ENCODE measurements at places on chromosomes 16 and 17.
A peak's percentile ranks its signal among the peaks of the same experiment; 100 is the strongest.

DNA sequence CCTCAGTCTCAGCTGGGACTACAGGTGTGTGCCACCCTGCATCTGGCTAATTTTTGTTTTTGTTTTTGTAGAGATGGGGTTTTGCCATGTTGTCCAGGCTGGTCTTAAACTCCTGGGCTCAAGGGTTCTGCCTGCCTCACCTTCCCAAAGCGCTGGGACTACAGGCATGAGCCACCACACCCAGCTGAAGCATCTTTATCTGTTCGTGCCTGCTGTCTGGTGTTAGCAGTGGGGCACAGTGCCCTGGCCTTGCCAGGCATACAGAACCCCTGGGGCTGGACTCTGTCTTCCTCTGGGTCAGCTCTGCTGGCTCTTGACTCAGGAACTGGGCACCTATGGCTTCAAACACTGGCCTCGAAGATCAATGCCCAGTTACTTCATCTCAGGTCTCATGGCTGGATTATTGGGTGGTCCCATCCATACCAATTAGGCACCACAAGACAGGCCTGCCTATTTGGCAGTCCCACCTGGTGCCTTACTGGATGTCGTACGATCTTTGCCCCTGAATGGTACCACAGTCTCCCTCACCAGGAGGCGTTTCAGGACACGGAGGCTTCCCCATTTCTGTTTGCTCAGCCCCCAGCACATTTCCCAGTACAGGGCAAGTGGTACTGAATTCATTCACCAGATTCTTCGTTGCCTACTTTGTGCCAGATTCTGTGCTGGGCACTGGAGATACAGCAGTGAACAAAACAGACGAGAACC is 99.3 kb downstream of the RAB11FIP4 start:
- no peak for DNase-seq

DNA sequence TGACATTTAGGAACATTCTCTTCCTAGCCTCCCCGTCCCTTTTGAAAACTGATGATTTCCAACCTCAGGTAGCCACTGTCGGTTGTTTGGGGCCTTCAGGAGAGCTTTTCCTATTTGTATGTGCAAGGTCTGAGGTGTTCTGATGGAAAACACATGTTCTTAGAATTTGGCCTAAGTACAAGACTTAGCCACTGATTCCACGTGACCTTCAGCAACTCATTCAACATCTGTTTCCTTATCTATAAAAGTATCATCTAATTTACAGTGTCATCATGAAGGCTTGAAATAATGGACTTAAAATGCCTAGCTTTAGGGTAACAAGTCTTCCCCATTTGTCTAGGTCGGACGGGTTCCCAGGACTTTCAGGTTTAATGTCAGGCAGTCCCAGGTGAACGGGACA is 259.3 kb downstream of the SOX9 start:
- DNase-seq = no peak

DNA sequence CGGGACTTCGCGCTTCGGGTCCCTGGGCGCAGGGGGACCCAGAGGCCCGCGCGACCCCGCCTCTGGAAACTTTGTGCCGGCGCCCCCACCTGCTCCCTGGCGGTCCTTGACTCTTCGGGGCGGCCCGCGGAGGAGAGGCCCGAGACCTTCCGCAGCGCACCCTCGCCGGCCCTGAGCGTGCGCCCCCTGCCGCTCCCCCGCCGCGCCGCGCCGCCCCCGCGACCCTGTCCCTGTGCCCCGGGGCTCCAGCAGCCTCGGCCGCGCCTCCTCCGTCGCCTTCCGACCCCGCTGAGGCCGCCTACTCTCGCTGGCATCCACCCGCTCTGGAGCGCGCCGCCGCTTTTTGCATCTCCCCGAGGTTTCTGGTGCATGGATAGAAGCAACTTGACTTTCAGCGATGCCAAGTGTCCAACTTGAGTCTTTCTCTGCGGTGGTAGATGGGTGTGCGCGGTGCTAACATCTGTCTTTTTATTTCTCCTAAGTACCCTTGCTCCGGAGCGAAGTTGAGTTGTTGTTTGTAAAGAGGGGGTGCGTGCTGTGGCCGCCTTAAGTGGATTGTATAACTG is 414 bp downstream of the DUSP14 start:
- peak; percentile 32 for DNase-seq

DNA sequence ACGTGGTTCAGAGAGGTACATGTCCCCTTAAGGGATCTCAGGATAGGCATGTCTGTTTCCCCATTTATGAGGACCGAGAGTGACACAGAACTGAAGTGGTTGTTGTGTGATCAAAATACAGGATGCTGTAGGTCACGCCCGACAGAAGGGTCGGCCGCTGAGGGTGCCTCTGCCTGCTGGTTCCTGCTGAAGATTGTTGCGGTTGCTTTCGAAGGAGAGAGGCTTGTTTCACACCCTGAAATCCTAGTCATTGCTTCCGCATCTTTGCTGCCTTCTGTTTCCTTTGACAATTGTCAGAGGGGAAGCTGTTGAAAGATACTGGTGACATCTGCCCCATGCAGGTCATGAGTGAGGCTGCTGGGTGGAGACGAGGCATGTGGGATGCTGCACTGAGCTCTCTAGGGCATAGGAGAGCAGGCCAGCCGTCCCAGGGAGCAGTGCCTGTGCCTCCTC is 3.8 kb upstream of the NAT9 start:
- DNase-seq = no peak

GRCh38 chr17:48025904-48026501 is 11.6 kb downstream of the COPZ2 start:
- DNase-seq = no peak

- DNase-seq = no peak
Observed at GRCh38 chr17:1904273-1905182, 74.7 kb downstream of the RPA1 start.
